ENCODE measurements at places on chromosomes 4 and X. TPM values are rescaled to one million over a fixed set of nuclear protein-coding genes. Genes with fewer than 3 reads are reported as not detected.

Gene CITED1
- 2.0 TPM for total RNA-seq

Gene KLHL4
- total RNA-seq = 7.7 TPM

Gene CHM
- 9.3 TPM for total RNA-seq

Gene GLUD2
- 2.4 TPM for total RNA-seq

Gene AKAP17A
- 40.5 TPM for total RNA-seq

Gene UBE2K
- total RNA-seq = 75.5 TPM

Gene FABP2
- total RNA-seq = not detected

Gene TMEM154
- 0.07 TPM for total RNA-seq

Gene MEPE
- total RNA-seq = not detected

Gene NEUROG2
- total RNA-seq = not detected

Gene ENAM
- not detected for total RNA-seq

Gene PAGE2
- total RNA-seq = not detected

Gene GC
- not detected for total RNA-seq
